ENCODE measurements at places on chromosomes 5 and 9.

- peak; percentile 46 for DNase-seq
Observed at GRCh38 chr9:92706218-92706940, 36.4 kb upstream of the IPPK start.

GRCh38 chr9:76267284-76267652 is 127.0 kb downstream of the RFK start:
- no peak for DNase-seq

DNA sequence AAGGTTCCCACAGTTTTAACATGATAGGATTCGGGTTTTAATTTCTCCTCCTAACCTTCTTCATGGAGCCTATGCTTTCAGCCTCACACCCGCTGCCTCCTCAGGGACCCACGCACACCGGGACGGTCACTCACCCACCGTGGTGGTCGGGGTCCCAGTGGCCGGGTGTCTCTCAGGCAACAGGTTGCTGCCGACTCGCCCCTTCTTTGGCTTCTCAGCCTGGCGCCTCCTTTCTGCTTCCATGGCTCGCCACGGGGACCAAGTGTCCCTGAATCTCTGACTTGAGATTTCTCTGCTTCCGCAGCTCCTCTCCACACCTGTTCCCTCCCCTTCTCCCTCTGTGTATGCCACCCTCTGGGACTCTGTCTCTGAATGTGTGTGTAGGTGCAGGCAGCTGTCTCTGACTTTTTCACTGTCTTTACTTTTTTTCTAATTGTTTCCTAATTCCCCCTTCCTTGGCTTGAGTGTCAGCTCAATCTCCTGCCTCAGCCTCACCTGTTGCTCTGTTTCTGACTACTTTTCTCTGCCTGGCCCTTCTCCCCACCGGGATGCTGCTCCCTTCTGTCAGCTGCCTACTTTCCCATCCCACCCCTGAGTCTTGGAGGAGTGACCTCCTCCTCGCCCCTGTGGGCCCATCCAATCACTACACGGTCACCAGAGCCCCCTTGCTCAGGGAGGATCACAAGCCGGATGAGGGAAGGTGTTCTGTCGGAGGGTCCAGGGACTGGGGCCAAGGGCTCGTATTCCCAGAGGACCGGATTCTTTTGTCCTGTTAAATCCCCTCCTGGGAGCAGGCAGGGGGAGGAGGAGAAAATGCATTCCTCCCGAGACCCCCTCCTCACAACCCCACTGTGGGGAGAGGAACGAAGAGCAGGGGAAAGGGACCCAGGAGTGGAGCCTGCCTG is at the start of gene PROP1:
Gene PROP1, minus strand, starts transcription at position 552 of the 905 bp plus-strand sequence. Its CDS starts 309 bp downstream, at position 243.
- no peak for DNase-seq

- DNase-seq = no peak
Observed at GRCh38 chr5:84605241-84605640, 220.6 kb upstream of the EDIL3 start.

DNA sequence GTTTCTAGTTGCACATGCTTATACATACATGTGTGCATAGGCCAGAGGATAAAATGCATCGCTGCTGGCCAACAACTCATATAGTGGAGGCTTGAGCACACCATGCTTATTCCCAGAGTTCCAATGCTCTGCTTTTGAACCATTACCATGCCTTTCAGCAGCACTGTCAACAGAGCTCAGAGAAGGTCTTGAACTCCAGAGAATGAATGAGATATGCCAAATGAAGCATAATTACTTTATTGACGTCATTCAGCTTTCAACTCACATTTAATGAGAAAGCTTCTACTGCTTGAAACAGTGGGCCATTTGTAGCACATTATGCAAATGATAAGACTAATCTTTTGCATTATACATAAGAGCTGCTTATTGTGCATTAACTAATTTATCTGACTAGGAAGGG is 765.3 kb upstream of the GRAMD2B start:
- no peak for DNase-seq

- DNase-seq = peak; percentile 83
Observed at GRCh38 chr5:170316937-170317336, 19.4 kb upstream of the LCP2 start.

GRCh38 chr5:164518067-164518740 is 1012.8 kb downstream of the MAT2B start:
- DNase-seq = peak; percentile 34

DNA sequence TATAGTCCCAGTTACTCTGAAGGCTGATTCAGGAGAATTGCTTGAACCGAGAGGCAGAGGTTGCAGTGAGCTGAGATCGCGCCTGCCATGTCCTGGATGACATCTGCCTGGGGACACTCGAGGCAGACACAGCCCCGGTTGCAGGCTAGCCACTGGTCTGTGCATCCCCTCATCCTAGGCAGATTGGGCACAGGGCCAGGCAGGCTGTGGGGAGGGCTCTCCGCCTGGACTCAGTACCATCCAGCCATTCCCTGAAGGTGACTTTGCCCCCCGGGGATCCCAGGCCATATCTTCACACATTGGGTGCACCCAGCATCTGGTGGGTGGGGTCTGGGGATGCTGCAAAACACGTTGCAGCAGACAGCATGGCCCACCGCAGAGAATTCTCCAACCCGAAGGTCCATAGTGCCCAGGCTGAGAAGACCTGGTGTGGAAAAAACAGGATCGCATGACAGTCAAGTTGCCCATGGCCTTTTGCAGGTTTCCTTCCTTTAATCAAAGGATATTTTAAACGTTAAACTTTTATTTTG is 50.9 kb upstream of the SUSD3 start:
- no peak for DNase-seq

DNA sequence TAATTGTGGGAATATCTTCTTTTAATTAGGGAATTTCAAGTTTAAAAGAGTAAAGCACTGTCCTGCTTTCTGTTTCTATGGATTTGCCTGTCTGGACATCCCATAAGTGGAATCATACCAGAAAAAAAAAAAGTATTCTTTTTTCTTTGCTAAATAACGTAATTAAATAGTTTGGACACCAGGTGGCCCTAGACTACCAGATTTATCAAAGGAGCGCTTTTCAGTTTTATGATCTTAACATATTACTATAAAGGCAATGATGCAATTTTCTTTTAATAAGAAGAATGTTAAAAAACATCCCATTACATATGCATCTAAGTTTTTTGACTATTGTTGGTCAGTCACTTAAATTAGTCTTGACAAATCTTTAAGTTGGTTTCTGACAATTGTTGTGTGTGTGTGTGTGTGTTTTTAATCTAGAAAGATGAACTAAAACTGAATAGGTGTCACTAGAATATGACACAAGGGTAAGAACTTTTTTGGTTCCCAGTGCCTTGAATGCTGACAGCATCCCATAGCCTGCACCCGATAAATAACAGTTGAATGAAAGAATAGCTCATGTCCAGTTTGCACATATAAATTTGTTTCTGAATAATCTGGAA is 49.5 kb downstream of the C5orf22 start:
- peak; percentile 61 for DNase-seq

All from OCI-M1 (cell line).